Ovary (tissue), 10 donors: ENCODE measurements at places on chromosomes 12 and 14.

DNA sequence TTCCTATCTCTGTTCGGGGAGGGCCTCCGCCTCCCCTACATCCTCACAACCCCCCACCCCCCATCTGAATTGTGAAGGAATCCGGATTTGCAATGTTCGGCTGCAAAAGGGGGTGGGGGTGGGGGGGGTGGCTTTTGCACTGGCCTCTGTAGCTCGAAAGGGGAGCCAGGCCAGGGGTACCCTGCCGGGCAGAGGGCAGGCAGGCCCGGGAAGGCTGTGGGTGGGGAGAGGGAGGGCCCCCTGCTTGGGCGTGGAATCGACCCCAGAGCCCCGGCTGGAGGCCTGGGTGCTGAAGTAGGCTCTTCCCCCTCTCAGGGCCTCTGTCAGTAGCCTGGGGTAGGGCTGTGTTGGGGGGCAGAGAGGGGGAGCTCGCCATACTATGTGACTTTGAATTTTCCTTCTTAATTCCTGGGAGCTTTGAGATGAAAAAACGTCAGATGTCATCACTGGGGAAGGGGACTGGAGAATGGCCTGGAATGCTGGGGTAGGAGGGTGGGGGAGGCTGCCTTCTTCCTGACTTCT lies 1.1 kb downstream of the LRP1 start:
- H3K4me3 ChIP-seq: peak overlapping the region; percentile 88
- no peaks in the 10 kb centered on the region for H3K27me3 ChIP-seq
- peak overlapping the region; percentile 78 for H3K27ac ChIP-seq
- no peak for DNase-seq
- H3K36me3 ChIP-seq: no peaks in the 10 kb centered on the region
- H3K4me1 ChIP-seq: peaks cover 28% of the 10 kb centered on the region

DNA sequence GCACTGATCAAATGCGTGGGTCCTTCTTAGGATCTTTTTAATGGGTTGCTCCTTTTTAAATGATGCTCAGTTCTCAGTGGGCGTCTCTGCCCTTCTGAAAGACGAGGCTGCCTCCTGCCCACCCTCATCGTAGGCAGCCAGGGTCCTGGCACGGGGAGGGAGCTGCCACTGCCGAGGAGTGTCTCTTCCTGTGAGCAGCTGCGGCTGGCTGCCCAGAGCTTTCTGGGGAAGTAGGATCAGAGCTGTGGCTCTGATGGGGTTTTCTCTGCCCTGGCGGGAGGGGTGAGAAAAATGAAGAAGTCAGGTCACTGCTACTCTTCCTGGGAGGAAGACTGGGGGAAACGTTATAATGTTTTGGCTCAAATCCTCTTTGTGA lies 31.1 kb upstream of the BEGAIN start:
- H3K27ac ChIP-seq: no peak overlapping the region
- no peaks in the 10 kb centered on the region for H3K4me1 ChIP-seq
- H3K27me3 ChIP-seq: no peaks in the 10 kb centered on the region
- DNase-seq: peak; percentile 28
- H3K36me3 ChIP-seq: no peaks in the 10 kb centered on the region

DNA sequence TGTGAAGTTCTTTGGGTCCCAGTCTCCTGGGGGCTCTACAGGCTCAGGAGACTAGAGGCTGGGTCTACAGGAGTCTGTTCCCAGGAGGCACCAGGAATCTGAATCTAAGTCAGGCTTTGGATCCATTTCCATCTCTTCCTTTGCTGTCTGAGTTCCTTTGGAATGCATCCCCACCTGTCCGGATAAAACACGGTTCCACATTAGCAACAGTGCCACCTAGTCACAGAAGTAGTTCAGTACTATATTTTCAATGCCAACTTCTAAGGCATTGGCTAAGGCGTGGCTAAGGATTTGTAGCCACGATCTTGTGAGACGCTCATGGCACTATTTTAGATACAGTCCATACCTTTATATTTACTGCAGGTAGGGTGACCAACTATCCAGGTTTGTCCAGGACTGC lies 15.1 kb downstream of the ZC2HC1C start:
- no peak overlapping the region for H3K4me3 ChIP-seq
- H3K27me3 ChIP-seq: no peaks in the 10 kb centered on the region
- no peak for DNase-seq
- H3K36me3 ChIP-seq: no peaks in the 10 kb centered on the region
- H3K4me1 ChIP-seq: peaks cover 1% of the 10 kb centered on the region
- no peak overlapping the region for H3K27ac ChIP-seq

- H3K4me1 ChIP-seq: peaks cover 6% of the 10 kb centered on the region
- no peaks in the 10 kb centered on the region for H3K27me3 ChIP-seq
- H3K4me3 ChIP-seq: no peak overlapping the region
- no peaks in the 10 kb centered on the region for H3K36me3 ChIP-seq
- no peak for DNase-seq
- no peak overlapping the region for H3K27ac ChIP-seq
These were observed 126.5 kb downstream of the PDE3A start for GRCh38 chr12:20494851-20495250.

DNA sequence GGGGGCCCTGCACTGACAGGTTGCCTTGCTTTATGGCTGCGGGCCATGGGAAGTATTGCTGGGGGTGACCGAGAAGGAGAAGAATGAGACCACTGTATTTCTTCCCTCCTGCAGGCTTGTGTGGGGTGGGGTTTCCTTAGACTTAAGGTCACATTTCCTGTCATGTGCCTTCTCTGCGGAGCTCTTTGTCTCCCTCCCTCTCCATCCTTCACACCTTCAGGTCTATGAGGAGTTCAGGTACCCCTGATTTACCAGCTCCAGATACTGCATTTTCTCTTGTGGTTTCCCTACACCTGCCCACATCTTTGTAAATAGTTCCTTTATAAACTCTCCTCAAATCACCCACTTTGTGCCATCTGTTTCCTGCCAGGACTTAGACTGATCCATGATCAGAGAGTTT lies 3.6 kb downstream of the FNTB start:
- H3K4me1 ChIP-seq: peaks cover 3% of the 10 kb centered on the region
- no peak overlapping the region for H3K27ac ChIP-seq
- no peaks in the 10 kb centered on the region for H3K36me3 ChIP-seq
- no peak overlapping the region for H3K4me3 ChIP-seq
- DNase-seq: no peak
